Fibroblast of the conjunctiva (primary cell): ENCODE measurements at places on chromosomes 3 and 15.

DNA sequence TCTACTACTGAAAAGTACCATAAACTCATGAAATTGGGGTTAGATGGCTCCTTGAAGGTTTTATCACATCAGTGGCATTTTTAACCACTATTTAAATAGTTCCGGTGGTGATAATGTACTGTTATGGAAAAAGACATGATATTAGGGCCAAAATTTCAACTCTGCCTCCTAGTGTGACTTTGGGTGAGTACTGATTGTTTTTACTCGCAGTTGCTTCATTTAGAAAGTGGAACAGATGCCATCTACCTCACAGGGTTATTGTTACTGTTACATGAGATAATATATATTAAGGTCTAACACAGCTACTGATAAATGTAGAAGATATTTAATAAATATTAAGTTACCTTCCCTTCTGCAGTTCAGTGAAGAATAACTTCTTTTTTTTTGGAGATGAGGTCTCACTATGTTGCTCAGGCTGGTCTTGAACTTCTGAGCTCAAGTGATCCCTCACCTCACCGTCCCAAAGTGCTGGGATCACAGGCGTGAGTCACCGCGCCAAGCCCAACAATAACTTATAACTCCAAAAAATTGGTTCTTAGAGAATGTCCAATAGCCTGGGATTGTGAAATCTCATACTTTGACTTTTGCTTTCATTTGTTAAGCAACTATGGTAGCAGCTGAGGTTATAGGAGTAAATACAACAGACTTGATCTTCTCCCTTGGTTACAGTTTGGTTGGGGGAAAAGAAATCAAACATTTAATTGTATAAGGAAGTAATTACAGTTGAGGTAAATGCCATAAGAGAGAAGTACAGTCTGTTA, 48.3 kb downstream of the MEF2A start:
- peak; percentile 59 for DNase-seq

GRCh38 chr15:65638109-65638508, 16.4 kb downstream of the SLC24A1 start:
- DNase-seq, result no peak

GRCh38 chr15:43194795-43195194, 9.6 kb downstream of the CCNDBP1 start:
- no peak for DNase-seq

DNA sequence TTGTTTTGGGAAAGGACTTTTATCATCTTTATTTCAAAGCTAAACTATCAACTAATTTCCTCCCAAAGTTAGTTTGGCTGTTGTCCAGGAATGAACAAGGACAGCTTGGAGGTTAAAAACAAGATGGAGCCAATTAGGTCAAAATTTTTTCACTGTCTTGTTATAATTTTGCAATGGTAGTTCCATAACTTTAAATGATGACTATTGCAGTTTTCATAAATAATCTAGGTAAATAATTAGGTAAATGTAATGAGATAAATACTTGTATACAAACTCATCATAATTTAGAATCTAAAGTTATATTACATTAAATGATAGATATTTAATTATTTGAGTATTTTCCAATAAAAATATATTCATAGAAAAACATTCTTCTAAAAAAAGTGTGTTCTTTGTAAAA, 68.3 kb upstream of the DAZL start:
- DNase-seq, result no peak

- DNase-seq, result peak; percentile 64
These were observed 4.7 kb downstream of the BHLHE40 start for GRCh38 chr3:4983739-4984510.

DNA sequence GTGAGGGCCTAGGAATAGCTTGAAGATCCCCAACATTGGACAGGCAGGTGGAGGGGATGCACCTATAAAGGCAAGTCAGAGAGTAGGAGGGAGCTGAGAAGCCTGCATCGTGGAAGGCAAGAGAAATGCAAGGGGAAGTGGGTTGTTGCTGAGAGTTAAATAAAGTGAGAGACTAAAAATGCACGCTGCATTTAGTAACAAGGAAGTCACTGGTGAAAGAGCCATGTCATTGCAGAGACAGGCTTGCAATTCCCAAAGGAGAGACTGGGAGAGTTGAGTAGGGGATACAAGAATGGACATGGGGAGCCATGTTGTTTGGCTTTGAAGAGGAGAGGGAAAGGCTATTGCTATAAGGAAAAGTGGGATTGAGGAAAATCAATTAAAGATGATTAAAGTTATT, 77.0 kb upstream of the HEG1 start:
- DNase-seq, result no peak

GRCh38 chr3:175335229-175335628, 476.1 kb downstream of the NAALADL2 start:
- no peak for DNase-seq
